ENCODE measurements at places on chromosomes 12 and 14. TPM values are rescaled to one million over a fixed set of nuclear protein-coding genes. Genes with fewer than 3 reads are reported as not detected.

The KRT3 gene
- not detected for total RNA-seq

GRCh38 chr12:3236345-3237187 lies 159.4 kb downstream of the TSPAN9 start:
- H3K4me1 ChIP-seq = no peaks in the 10 kb centered on the region
- H3K27ac ChIP-seq = no peak overlapping the region
- DNase-seq = no peak

GRCh38 chr12:108955225-108955835 lies 65.5 kb downstream of the SVOP start:
- no peak for DNase-seq
- H3K27ac ChIP-seq = no peak overlapping the region
- H3K4me3 ChIP-seq = no peak overlapping the region
- H3K36me3 ChIP-seq = no peaks in the 10 kb centered on the region
- no peaks in the 10 kb centered on the region for H3K4me1 ChIP-seq
- H3K27me3 ChIP-seq = no peaks in the 10 kb centered on the region

GRCh38 chr14:65772921-65773574 lies 360.5 kb downstream of the FUT8 start:
- H3K27me3 ChIP-seq = no peaks in the 10 kb centered on the region
- no peak overlapping the region for H3K4me3 ChIP-seq
- H3K4me1 ChIP-seq = no peaks in the 10 kb centered on the region
- no peak for DNase-seq
- H3K27ac ChIP-seq = no peak overlapping the region

DNA sequence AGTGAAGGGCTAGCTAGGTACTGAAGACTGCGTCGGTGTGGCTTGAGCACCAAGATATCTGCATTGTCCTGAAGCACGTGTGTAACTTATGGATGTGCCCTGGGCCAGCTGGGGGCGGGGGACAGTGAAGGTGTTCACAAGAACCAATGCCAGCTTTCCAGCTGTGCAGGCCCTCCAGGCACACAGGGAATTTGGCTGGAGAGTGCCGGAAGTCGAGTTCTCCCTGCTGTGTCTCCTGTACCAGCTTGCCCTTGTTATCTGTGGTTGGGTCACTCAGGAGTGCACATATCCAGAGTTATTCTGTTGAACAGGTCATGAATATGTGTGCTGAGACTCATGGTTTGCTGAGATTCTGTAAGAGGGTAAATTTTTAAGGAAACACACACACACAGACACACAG lies 75.9 kb upstream of the CRY1 start:
- H3K36me3 ChIP-seq = no peaks in the 10 kb centered on the region
- H3K27me3 ChIP-seq = peaks cover 9% of the 10 kb centered on the region
- H3K4me1 ChIP-seq = no peaks in the 10 kb centered on the region
- no peak for DNase-seq

DNA sequence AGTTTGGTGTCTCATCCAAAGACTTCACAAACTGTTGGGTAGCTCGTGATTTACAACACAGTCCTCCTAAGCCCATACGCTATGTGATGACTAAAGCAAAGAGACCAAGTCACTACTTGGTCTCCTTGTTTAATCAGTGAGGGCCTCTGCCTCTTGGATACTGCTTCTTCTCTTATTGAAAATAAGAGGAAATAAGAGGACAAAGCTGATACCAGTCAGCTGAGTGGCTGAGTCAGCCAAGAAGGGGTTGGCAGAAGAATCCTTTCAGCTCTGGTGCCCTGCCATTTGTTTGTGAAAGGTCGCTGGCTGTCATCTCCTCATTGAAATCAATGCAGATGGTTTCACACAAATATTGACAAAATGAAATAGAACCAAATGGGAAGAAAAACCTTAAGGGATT lies 67.5 kb upstream of the SLC35F4 start:
- no peaks in the 10 kb centered on the region for H3K36me3 ChIP-seq
- no peak overlapping the region for H3K27ac ChIP-seq
- no peaks in the 10 kb centered on the region for H3K4me1 ChIP-seq
- H3K4me3 ChIP-seq = no peak overlapping the region

DNA sequence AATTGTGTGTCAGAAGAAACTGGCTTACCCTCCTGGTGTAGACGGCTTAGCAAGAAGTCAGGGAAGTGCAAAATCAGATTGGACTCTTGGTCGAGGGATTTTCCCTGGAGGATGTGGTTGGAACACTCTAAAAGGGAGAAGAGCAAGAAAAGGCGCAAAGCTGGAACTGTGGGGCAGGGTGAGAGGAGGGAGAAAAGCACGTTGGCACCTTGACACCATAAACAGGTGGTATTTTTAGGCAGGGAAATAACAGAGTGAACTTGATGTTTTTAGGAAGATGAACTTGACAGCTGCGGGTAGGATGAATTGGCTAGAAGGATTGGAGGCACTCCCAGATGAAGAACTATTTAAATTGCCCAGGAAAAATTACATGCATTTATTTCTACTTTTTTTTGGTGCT lies 67.7 kb downstream of the HCAR2 start:
- H3K36me3 ChIP-seq = no peaks in the 10 kb centered on the region
- H3K4me1 ChIP-seq = no peaks in the 10 kb centered on the region
- H3K27me3 ChIP-seq = no peaks in the 10 kb centered on the region
- no peak for DNase-seq

DNA sequence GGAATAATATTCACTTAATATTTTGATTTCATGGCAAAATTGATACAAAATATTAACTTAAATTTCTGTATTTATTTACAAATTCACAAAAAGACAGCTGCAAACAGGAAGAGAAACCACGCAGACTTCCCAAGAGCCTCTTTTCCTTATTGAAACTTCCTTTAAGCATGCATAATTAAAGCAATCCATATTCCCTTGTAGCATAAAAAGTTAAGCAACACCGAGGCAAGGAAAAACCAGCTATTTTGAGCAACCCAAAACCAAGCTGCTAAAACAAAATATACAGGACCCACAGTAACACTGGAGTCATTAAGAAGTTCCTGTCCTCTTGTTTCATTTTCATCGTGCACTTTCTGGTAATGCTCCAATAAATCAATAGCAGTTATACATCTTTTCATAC lies 58.0 kb downstream of the EEA1 start:
- peaks cover 2% of the 10 kb centered on the region for H3K4me1 ChIP-seq
- no peaks in the 10 kb centered on the region for H3K27me3 ChIP-seq
- no peak overlapping the region for H3K27ac ChIP-seq
- H3K36me3 ChIP-seq = no peaks in the 10 kb centered on the region
- DNase-seq = no peak
- H3K4me3 ChIP-seq = no peak overlapping the region

DNA sequence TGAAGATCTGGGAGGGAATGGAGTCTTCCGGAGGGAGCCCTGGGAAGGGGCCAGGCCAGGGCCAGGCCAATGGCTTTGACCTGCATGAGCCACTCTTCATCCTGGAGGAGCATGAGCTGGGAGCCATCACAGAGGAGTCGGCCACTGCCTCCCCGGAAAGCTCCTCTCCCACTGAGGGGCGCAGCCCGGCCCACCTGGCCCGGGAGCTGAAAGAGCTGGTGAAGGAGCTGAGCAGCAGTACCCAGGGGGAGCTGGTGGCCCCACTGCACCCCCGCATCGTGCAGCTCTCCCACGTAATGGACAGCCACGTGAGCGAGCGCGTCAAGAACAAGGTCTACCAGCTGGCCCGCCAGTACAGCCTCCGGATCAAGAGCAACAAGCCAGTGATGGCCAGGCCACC lies 37.7 kb downstream of the PLEKHG3 start:
- no peak for DNase-seq
- peaks cover 2% of the 10 kb centered on the region for H3K27me3 ChIP-seq
- H3K27ac ChIP-seq = no peak overlapping the region
- H3K4me3 ChIP-seq = no peak overlapping the region
- peaks cover 36% of the 10 kb centered on the region for H3K36me3 ChIP-seq
- H3K4me1 ChIP-seq = peaks cover 6% of the 10 kb centered on the region

DNA sequence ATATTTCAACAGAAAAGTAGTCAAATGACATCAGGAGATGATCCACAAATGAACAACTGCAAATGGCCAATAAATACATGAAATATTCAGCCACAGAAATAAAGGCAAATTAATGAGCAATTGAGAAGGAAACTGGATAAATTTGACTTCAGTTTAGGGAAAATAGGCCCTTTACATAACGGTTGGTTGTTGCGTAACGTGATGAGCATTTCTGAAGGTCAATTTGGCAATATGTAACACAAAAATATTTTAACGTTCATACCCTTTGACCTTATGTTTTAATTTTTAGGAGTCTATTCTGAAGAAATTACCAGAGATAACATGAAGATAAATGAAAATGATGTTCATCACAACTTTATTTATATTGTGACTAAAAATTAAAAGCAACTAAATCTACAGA lies 14.7 kb upstream of the MSRB3 start:
- no peak overlapping the region for H3K4me3 ChIP-seq
- no peaks in the 10 kb centered on the region for H3K4me1 ChIP-seq
- H3K27me3 ChIP-seq = peaks cover 6% of the 10 kb centered on the region
- DNase-seq = no peak
- H3K27ac ChIP-seq = no peak overlapping the region
- H3K36me3 ChIP-seq = no peaks in the 10 kb centered on the region

Measured in T-cell (primary cell).